ENCODE measurements at places on chromosomes 2 and 18.

DNA sequence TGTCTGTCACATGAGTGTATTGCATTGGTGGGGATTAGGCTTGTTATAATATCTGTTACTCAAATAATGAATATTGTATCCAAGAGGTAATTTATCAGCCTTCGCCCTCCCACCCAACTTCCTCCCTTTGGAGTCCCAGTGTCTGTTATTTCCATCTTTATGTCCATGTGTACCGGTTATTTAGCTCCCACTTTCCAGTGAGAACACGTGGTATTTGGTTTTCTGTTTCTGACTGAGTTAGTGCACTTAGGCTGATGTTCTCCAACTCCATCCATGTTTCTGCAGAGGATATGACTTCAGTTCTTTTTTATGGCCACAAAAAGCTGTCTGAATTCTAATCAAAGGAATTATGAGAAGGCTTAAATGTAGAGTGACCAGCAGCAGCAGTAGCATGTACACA, 104.0 kb upstream of the ARHGAP28 start:
- no peak for DNase-seq

DNA sequence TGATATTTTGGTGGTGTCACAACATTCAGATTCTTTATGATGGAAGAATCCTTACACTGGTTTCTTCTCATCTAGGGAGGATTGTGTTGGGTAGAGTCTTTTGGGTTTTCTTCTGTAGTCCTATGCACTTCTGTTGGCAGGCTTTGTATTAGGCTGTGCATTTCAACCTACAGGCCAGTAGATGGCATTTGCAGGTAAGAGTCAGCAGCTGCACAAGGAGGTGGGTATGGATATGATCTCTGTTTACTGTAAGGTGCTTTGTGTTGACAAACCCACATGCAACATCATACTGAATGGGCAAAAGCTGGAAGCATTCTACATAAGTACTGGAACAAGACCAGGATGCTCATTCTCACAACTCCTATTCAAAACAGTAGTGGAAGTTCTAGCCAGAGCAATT, 656.8 kb downstream of the METTL4 start:
- DNase-seq: peak; percentile 22

DNA sequence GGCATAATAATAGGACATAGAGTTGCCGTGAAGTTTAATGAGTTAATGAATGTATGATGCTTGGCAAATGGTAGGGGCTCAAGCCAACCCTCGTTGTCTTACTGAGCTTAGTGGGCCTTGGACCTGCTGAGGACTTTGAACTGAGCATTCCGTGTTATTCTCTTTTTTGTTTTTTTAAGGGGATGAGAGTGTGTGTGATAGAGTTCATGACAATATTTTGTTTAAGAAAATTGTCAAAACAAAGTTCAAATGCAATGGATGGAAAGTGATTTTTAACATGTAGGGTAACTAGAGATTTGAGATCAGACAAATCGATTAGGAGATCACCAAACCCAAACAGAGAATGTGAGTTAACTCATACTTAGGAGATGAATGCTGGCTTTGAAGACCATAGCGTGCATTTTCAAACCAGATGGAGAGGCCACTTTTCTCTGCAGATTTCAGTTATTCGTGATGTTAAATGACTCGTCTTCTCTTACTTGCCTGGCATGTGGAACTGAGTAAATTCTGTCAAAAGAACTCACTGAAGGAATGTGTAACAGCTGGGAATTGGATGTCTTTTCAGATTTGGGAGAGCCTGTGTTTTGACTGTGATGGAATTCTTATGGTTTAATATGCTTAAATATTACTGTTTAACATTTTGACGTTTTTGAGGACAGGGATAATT, 88.7 kb downstream of the NEDD4L start:
- no peak for DNase-seq

- DNase-seq: no peak
Measured at GRCh38 chr2:239457586-239458445, 57.0 kb upstream of the HDAC4 start.

GRCh38 chr2:168602846-168603401, 146.9 kb downstream of the CERS6 start:
- DNase-seq: no peak

All from HCT116 (cell line).